ENCODE measurements at places on chromosomes 2 and 18.

DNA sequence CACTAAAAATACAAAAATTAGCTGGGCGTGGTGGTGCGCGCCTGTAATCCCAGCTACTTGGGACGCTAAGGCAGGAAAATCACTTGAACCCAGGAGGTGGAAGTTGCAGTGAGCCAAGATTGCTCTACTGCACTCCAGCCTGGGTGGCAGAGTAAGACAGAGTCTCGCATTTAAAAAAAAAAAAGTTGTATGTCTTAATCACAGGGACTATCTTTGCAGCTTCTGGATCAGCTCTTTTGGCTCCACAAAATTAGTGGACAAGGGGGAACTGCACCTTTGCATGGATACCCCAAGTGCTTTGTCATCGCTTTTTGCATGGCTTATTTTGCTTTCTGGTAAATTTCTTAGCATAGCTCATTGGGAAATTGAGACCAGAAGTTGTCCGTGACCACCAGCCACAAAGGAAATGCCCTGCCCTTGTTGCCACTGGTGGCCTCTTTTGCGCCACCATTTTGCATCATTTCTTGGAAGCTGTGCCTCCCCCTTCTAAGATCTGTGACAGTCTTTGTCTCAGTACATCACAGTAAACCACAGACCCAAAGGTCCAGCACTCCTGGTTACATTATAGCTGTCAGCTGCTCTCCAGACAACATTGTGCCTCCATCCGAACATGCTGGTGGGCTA, 43.9 kb upstream of the PCBP1 start:
- H3K27ac ChIP-seq, result no peak overlapping the region
- H3K36me3 ChIP-seq, result no peaks in the 10 kb centered on the region

DNA sequence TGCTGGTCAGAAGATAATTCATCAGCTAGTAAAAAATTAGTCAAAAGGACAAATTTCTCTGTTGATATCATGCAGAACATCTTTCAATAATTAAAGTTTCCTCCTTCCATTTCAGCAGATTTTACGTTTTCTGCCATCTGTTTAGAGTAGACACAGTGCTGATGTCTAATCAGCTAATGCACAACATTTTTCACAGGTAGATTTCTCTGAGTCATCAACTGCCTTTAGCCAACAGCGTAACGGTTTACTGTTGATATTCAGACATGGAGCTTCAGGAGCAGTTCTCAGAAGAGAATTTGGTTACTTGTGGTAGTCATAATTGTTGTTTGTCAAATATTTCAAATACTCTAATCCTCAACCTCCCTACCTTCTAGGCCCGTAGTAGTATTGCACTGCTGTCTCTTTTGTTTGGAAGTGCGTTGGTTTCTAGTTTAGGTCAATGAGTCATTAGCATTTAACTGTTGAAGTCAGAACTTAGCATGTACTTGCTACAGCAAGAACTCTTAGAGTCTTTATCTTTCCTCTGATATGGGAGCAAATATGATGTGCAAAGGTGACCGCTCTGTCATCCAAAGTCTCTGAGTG, 86.8 kb upstream of the TFPI start:
- no peak overlapping the region for H3K27ac ChIP-seq
- H3K36me3 ChIP-seq, result no peaks in the 10 kb centered on the region
- DNase-seq, result no peak
- no peaks in the 10 kb centered on the region for H3K4me1 ChIP-seq

DNA sequence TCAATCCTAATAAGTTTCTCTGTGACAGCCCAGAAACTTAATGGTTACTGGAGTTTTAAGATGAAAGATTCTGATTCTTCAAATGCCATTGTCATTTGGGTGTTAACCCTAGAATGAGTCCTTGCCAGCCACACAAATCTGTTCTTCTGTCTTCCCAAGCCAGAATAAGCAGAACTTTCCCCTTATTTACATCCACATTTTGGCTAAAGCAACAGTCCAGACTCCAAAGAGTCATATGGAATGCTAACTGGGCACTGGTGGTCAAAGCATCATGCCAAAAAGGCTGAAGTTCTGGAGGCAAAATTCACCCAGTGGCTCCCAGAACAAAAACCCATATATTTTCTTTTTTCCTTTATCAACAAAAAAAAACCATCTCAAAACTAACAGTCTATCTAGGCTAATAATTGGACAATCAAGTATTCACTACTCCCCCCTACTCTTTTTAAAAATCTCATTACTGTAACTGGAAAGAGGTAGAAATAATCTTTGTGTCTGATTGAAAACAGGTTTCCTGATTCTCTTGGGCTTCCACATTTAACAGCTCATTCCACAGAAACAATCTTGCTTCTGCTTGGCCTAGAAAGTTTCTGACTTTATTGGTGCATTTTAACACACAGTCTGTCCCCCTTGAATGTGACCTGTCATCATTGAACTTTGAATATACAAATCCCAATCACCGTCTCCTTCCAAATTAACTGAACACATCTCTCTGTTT, 89.6 kb upstream of the SETBP1 start:
- no peak for DNase-seq
- no peaks in the 10 kb centered on the region for H3K4me1 ChIP-seq
- H3K36me3 ChIP-seq, result no peaks in the 10 kb centered on the region
- H3K27me3 ChIP-seq, result no peaks in the 10 kb centered on the region
- H3K4me3 ChIP-seq, result no peak overlapping the region

GRCh38 chr18:77037567-77037966, 95.0 kb downstream of the MBP start:
- no peak for DNase-seq
- peaks cover 7% of the 10 kb centered on the region for H3K4me1 ChIP-seq
- H3K36me3 ChIP-seq, result no peaks in the 10 kb centered on the region
- H3K27ac ChIP-seq, result no peak overlapping the region
- no peak overlapping the region for H3K4me3 ChIP-seq

DNA sequence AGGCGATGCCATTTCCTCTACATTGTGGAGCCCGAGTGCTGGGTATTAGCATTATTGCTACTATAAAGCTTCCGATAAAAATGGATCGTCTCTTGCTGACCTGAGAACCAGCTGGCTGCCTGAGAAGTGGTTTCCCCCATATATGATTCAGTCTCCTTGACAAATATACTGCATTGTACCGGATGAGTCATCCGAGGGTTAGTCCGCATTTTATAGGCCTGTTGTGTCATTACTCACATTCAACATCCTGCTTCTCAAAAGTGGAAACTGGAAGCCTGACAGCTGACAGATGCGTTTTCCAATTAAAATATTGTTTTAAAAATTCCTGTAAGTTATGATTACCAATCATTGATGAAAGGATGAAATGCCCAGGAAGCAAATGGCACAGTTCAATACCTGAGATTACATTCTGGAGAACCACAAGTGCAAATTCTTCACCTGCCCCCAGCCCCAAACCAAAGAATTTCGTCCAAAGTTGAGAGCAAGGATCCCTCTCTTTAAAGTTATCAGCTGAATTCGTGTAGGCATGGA, 65.7 kb downstream of the SPRED2 start:
- H3K4me1 ChIP-seq, result peaks cover 10% of the 10 kb centered on the region
- H3K27ac ChIP-seq, result peak overlapping the region; percentile 59
- H3K36me3 ChIP-seq, result no peaks in the 10 kb centered on the region
- peak overlapping the region; percentile 18 for H3K4me3 ChIP-seq
- H3K27me3 ChIP-seq, result no peaks in the 10 kb centered on the region

DNA sequence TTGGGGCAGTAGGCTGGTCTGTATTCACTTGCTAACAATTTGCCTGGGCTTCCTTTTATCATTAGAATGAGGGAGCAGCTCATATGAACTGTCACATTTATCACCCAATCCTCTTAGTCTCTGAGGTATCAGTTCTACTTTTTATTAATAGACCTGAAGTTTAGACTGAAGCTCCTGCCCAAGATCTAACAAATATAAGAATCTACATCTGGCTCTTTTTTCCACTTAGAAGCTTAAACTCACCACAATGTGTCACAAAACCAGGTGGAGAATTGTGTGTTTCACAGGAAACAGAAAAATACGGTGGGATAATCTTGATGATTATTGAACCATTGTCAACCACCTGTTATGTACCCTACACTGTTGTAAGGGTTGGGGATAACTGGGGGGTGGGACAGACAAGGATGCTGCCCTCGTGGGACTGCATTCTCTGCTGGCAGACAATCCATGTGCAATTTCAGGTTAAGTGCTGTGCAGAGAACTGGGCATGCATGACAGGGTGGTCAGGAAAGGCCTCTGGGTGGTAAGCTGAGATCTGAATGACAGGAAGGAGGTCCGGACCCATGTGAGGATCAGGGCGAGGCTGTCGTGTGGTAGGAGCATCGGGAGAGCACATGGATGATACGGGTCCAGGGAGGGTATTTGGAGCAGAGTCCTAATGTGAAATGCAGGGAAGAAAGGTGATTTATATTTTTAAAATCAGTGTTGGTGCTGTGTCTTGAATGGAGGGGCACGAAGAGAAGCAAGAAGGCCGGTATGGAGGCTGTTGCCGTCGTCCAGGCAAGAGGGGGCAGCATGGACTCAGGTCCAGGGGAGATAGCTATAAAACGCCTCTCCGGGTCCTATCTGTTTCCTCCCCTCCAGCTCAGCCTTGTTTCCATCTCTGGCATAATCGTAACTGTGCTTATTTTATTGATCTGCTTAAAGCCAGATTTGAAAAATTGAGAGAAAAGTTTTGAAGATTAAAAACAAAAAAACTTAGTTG, 17.6 kb downstream of the MYL12B start:
- H3K27ac ChIP-seq, result peak overlapping the region; percentile 17
- no peak overlapping the region for H3K4me3 ChIP-seq
- DNase-seq, result no peak
- peaks cover 40% of the 10 kb centered on the region for H3K36me3 ChIP-seq
- H3K27me3 ChIP-seq, result no peaks in the 10 kb centered on the region

GRCh38 chr2:233263045-233263570, 11.6 kb downstream of the ATG16L1 start:
- DNase-seq, result no peak
- no peak overlapping the region for H3K4me3 ChIP-seq
- no peaks in the 10 kb centered on the region for H3K27me3 ChIP-seq
- no peak overlapping the region for H3K27ac ChIP-seq
- no peaks in the 10 kb centered on the region for H3K4me1 ChIP-seq

DNA sequence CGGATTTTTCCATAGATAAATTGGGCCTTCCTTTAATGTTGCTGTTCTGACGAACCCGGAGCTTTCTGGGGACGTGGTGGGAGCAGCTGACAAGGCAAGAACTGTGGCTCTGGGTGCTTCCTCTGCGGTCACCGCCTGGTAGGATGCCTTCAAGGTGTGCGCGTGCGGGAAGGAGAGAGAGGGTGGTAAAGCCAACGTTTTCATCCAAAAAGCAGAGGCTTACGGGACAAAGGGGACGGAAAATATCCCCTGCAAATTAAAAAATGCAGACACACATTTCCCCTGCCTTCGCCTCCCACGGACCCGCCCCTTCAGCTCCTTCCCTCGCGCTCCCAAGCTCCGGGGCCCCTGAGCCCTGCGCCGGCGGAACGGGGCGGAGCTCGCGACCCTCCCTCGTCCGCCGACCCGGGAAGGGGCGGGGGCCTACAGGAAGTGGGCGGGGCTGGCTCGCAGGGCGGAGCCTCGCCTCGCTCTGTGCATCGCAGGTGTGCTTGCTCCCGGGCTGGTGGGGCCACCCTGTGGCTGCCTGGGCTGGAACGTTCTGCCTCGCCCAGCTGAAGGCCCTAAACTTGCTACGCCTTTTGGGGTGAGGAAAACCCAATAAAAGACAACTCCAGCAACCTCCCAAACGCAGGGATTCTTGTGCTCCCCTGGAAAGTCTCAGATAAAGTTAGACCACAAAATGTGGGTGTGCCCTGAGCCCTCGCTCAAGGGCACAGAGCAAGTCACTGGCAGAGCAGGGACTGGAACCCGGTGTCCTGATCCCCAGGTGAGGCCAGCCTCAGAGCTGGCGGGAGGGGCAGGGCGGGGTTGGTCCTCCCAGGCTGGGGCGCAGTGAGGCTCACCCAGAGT, 25.4 kb upstream of the SLC66A3 start:
- no peaks in the 10 kb centered on the region for H3K36me3 ChIP-seq
- no peak for DNase-seq
- H3K27ac ChIP-seq, result peak overlapping the region; percentile 16
- peaks cover 4% of the 10 kb centered on the region for H3K27me3 ChIP-seq

DNA sequence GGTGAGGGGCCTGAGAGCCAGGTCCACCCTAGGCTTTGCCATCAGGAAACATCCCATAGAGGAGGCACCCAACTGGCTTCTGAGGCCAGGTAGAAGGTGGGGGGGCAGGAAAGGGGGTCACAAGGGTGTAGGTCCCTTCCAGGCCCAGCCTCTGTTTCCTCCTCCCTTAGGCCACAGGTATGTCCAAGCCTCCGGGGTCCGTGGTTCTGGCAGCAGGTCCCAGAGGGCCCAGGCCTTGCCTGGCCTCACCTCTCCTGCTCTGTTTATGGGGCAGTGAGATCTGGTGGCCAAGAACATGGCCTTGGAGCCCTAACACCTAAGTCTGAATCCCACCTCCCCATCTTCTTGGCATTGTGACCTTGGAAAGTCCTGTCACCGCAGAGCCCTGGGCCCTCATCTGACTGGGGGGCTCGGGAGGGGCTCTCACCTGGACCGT, 21.6 kb upstream of the GPR17 start:
- no peaks in the 10 kb centered on the region for H3K27me3 ChIP-seq
- no peak for DNase-seq
- no peak overlapping the region for H3K4me3 ChIP-seq
- H3K4me1 ChIP-seq, result no peaks in the 10 kb centered on the region

DNA sequence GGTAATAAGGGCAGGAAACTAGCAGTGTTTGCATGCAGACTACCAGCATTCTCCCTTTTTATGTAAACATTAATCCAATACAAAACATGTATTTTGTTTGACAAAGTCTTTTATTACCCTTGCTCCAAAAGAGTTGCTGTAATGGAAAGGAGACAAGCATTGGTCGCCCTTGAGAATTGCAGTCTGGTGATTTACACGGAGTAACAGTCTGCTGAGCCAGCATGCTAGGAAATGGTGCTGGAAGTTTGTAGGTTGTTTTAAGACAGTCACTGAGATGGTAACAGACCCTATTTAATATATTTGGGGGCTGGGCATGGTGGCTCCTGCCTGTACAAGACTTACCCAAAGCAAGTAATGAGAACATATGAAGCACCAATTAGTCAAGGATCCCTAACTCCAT, 2.8 kb upstream of the PRKCE start:
- no peak overlapping the region for H3K27ac ChIP-seq
- DNase-seq, result no peak
- H3K27me3 ChIP-seq, result no peaks in the 10 kb centered on the region
- H3K4me3 ChIP-seq, result peak overlapping the region; percentile 94
- H3K4me1 ChIP-seq, result peaks cover 22% of the 10 kb centered on the region

DNA sequence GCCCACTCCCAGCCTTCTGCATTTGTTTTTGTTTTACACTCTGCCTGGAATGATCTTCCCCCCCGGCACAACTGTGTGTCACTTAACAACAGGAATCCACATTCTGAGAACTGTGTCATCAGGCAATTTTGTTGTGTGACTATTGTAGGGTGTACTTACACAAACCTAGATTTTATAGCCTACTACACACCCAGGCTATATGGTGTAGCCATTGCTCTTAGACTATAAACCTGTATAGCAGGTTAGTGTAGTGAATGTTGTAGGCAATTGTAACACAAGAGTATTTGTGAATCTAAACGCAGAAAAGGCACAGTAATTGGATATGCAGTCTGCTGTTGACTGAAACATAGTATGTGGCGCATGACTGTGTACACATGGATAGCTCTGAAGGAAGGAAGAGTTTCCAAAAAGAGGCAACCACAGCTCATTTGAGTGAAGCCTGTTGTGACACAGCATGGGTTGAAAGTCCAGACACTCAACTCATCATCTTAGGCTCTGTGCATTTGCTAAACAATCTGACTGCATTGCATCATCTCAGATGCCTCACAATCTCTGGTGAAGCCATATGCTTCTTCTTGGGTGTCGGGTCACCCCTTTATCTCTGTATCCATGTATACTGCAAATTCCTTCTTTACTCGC, 506.6 kb upstream of the SPHKAP start:
- H3K27me3 ChIP-seq, result no peaks in the 10 kb centered on the region
- H3K27ac ChIP-seq, result no peak overlapping the region
- H3K4me1 ChIP-seq, result no peaks in the 10 kb centered on the region
- DNase-seq, result no peak
- H3K36me3 ChIP-seq, result no peaks in the 10 kb centered on the region
